ENCODE measurements at places on chromosomes 5 and 9.

DNA sequence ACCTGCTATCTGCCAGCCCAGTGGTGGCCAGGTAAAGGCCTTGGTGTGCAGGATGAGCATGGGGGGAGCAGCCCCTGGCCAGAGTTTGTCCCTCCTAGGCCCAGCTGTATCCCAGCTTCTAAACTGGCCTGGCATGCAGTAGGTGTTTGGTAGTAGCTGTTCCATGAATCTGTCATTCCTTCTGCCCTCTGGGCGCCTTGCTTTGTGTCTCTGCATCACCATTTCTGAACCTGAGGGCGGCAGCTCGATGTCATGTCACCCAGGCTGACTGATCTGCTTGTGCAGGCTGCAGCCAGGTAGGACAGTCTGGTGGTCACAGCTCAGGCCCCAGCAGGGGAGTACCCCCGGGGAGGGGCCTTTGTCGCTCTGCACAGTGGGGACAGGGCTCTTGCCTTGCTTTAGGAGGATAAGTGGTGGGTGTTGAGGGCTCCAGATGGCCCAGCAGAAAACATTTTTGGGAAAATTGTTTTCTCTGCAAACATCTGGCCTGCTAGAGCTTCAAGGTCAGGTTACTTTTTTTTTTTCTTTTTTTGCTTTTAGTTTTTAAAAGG, 4.6 kb upstream of the SUSD3 start:
- no peak for DNase-seq

- DNase-seq: peak; percentile 28
Observed at GRCh38 chr5:142716963-142717362, 31.1 kb upstream of the FGF1 start.

- no peak for DNase-seq
Observed at GRCh38 chr5:168934169-168934568, 355.0 kb upstream of the PANK3 start.

DNA sequence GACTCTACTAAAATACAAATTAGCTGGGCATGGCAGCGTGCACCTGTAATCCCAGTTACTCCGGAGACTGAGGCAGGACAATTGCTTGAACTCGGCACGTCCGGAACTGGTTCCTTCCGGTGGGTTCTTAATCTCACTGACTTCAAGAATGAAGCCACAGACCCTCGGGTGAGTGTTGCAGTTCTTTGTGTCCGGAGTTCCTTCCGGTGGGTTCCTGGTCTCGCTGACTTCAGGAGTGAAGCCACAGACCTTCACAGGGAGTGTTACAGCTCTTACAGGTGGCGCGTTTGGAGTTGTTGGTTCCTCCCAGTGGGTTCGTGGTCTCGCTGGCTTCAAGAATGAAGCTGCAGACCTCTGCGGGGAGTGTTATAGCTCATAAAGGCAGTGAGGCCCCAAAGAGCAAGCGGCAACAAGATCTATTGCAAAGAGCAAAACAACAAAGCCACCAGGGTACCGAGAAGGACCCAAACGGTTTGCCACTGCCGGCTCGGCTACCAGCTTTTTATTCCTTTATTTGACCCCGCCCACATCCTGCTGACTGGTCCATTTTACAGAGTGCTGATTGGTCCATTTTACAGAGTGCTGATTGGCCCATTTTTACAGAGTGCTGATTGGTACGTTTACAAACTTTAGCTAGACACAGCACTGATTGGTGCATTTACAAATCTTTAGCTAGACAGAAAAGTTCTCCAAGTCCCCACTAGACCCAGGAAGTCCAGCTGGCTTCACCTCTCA, 28.6 kb upstream of the SLC6A19 start:
- no peak for DNase-seq

DNA sequence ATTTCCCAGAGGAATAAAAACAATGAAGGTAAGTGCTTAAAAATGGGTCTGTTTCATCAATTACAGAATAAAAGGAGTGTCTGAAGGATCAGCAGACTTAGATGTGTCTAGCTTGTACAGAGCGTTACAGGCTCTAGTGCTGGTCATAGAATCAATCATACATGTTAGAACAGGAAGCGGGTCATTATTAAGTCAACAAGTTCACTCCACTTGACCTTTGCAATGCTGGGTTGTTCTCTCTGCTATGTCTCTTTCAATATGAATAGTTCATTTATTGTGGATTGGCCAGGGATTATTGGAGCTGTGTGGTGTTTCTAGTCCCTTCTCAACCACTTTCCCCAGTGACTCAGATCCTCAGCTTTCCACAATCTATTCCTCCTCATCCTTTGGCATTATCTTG, 20.7 kb upstream of the EGFLAM start:
- no peak for DNase-seq

DNA sequence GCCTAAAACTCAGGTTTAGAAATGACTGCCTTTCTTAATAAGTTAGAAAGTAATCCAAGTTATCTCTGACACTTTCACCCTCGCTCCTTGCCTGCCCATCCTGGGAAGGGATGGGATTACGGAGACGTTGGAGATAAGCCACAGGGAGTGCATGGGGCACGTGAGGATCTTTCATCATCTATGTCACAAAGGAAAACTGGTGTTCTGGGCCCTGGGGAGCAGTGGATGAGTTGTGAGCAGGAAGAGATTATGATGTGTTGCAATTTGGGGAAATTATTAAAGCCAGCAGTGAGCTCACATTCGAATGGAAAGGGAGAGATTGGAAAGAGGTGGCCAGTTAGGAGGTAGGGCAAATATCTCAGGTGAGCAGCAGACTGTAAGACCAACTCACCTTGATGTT, 12.8 kb downstream of the AFAP1L1 start:
- DNase-seq: no peak

GRCh38 chr9:129451669-129452068, 169.2 kb downstream of the C9orf50 start:
- DNase-seq: no peak

GRCh38 chr5:40238066-40238745, 441.5 kb upstream of the PTGER4 start:
- DNase-seq: no peak

Measured in HuH-7.5 (cell line).